Retina (tissue), 1 donor: ENCODE measurements at places on chromosomes 12 and 14.

GRCh38 chr12:70982991-70983390 is 62.5 kb upstream of the PTPRR start:
- DNase-seq, result no peak

DNA sequence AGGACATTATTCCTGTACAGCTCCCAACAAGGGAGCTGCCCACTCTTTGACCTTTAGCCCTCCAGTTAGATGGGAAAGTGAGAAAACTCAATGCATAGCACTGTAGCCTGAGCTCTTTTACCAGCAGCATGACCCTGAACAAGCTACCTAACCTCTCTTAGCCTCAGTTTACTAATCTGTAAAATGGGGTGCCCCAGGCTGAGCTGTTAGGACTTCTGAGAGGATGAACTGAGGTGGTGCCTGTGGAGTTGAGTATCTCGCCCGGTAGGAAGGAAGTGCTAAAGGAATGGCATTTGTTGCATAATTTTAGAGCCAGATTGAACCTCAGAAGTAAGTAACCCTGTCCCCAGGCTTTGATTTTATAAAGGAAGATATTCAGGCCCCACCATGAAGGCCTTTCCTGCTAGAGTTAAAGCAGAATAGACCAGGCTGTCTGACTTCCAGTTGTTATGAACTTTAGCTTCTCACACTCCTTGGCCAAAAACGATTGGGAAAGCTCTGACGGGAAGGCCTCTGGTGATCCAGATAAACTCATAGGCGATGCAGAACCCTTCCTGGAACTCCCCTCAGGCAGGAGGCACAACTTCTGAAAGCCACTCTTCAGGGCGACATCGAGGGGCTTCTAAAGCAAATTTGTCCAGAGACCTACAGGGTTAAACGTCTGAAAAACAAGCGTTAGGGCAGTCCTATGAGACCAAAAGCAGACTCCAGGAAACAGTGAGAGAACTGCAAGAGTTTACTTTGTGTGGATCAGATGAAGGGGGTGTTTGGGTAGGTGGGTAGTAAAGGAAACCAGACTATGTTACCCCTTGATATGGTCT is 2.5 kb upstream of the SERPINA10 start:
- no peak for DNase-seq

DNA sequence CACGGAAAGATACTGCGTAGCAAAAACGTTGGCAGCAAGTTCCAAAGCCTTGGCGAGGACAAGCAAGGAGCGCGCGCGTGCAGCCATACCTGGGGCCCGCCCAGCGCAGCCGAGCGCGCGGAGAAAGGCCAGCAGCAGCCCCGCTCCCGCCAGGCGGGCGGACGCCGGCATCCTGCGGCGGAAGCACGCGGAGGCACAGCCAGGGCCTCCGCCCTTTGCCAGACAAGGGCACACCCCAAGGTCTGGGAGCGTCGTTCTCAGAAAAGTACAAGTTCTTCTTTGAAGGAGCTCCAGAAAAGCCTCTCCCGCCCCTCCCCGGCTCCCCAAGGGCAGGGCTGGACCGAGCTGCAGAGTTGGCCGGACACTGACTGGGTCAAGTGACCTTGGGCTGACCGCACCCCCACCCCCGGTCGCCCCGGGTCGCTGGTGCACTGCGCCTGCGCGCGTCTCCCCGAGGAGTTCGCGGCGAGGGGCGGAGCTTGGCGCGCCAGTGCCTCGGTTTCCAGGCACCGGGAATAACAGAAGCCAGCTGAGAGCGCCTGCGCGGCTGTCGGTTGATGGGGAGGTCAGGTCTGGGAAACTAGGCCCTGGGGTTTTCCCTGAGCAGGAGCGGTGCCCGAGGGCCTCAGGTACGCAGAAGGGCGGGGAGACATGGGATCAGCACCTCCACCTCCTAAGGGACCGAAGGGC is at the start of gene ZC2HC1C:
ZC2HC1C (plus strand) TSS at position 521 of the 690 bp plus-strand sequence. CDS start 933 bp downstream, outside the sequence.
- peak; percentile 96 for DNase-seq

DNA sequence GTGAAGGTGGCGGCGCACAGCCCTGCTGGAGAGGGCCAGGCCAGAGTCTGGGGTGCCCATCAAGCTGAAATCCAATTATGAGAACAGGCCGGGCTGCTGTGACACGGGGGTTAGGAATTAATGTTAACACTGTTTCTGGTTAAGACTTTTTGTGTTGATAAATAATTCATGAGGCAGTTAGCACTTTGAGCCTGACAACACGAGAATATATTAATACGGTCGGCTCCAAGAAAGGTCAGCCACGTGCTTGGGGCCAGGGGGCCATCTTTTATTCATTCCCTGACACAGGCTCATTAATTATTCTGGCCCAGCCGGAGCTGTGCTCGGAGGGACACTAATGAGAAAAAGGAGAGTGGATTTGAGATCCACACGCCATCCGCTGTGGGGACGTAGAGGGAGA is 45.1 kb downstream of the FBRSL1 start:
- peak; percentile 55 for DNase-seq

DNA sequence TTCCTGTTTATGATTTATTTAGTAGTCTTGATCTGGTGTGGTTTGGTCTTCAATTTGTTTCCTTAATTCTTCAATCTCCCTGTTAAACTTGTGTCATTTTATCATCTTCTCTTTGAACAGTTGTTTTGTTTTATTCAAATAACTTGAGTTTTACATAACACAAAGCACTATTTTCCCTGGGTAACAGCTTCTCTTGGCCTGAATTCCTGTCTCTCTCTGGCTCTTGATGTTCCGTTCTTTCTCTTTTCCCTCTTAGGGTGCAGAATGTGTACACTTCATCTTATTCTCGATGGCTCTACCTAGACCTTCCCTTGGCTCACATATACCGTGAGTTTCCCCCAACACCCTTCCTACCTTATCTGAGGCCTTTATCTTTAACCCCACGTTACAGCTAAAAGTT is 36.8 kb upstream of the VPS33A start:
- DNase-seq, result no peak
